Activated CD8-positive, alpha-beta memory T cell treated with anti-CD3 and anti-CD28 coated beads for 48 hours (primary cell): ENCODE measurements at places on chromosomes 13 and 19.

GRCh38 chr19:20167651-20168122 lies 673 bp downstream of the ZNF486 start:
- no peak for DNase-seq

GRCh38 chr13:21898459-21898858 lies 227.6 kb downstream of the FGF9 start:
- no peak for DNase-seq

- no peak for DNase-seq
These were observed 3.0 kb upstream of the TNNT1 start for GRCh38 chr19:55152017-55152416.

GRCh38 chr13:102968572-102969228 lies 97.5 kb downstream of the SLC10A2 start:
- no peak for DNase-seq

GRCh38 chr13:112619730-112620631 lies 32.0 kb upstream of the TUBGCP3 start:
- no peak for DNase-seq

DNA sequence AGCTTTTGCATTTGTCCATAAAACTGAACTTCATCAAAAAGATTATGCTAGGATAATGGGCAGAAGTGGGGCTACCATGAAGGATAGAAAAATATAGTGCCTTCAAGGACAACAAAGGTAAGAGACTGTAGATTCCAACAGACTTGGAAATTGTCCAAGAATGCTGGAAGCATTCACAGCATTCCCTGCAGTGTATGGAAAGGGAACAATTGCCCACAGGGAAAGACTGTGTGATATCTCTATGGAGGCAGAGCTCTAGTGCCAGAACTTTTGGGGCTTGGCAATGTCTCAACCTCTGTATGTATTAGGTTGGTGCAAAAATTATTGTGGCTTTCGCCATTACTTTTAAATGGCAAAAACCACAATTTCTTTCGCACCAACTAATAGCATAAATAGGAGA lies 1598.8 kb upstream of the MIR17HG start:
- no peak for DNase-seq
